T47D (cell line): ENCODE measurements at places on chromosomes 3 and 15.
A peak's percentile ranks its signal among the peaks of the same experiment; 100 is the strongest.

- no peak for DNase-seq
Observed at GRCh38 chr3:135967867-135968266, 2.3 kb downstream of the PPP2R3A start.

DNA sequence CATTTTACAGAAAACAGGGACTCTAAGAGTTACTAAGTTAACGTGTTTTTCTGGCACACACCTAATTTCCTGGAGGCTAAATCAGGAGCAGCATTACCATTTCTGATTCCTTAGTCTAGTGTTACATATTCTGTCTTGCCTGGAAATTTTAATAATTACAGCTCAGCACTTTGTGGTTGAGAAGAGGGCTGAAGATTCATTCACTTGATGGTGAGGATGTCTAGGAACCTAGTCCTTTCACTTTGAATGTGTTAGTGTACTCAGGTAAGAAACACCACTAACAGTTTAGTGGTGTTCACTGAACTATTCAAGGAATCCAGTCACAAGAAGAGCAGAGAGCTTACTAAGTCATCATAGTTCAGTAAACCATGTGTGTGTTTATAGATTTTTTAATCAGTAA lies 102.8 kb downstream of the STT3B start:
- no peak for DNase-seq

GRCh38 chr15:52879145-52879544 lies 89.0 kb upstream of the ONECUT1 start:
- DNase-seq, result no peak

DNA sequence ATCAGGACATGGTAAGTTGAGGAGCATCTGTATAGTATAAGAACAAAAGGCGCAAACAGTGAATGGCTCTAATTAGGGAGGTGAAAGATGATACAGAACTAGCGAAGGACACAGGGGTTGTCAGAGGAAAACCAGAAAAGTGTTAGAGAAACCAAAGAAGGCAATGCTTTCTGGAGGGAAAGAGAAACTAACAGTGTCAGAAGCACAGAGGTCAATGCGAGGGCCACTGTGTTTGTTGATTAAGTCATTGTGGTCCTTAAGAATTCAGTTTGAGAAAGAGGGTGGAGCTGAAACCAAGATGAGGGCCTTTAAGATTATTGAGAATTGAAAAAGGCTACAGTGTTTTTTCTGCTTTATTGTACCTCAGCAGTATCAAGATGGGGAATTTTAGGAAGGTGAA lies 28.8 kb downstream of the ATG7 start:
- no peak for DNase-seq

DNA sequence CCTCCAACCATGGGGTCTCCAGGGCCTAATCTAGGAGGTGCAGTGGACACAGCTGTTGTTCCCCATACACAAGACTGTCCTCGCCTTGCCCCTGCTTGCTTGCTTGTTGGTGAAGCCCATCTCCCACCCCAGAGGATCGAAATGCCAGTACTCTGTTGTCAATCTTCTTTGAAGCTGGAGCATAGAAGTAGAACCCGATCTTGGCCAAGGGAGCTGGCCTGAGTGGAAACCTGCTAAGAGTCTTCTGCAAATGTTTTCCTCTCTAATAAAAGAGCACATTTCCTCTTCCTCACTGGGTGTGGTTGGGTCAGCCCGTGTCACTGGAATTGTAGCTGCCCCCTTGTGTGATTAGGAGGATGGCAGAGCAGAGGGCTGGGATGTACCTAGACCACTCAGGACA lies 85.4 kb downstream of the HES1 start:
- no peak for DNase-seq

GRCh38 chr3:39132096-39133092 lies 21.0 kb downstream of the CSRNP1 start:
- peak; percentile 90 for DNase-seq

DNA sequence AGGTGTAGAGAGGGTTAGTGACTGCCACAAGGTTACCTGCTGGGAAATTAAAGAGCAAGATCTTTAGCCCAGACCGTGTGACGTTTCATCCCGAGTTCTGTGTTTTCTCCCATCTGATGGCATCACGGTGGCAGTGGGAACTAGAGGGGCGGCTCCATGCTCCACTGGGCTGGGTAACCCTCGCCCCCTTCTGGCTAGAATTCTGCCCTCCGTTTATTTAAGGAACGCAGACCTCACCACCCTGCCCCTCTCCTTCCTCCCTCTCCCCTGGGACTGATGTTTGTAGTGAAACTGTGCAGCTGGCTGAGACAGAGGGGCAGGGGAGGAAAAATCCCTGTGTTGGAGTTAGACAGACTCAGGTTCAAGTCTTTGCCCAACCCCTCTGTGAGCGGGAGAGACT lies 65.6 kb downstream of the ITGA11 start:
- no peak for DNase-seq

- DNase-seq, result no peak
Observed at GRCh38 chr15:31342781-31343626, 16.4 kb downstream of the KLF13 start.

GRCh38 chr3:123018683-123019082 lies 8.9 kb downstream of the SEMA5B start:
- DNase-seq, result no peak
